ENCODE measurements at places on chromosomes 12 and 14. TPM values are rescaled to one million over a fixed set of nuclear protein-coding genes. Genes with fewer than 3 reads are reported as not detected.

BCL11B gene
- total RNA-seq, result not detected

TBX3 gene
- total RNA-seq, result 90.4 TPM

MYL2 gene
- total RNA-seq, result not detected

GTF2H3 gene
- 61.3 TPM for total RNA-seq

LTB4R gene
- total RNA-seq, result 0.98 TPM

SERPINA10 gene
- not detected for total RNA-seq

SERPINA4 gene
- not detected for total RNA-seq

FOXN4 gene
- total RNA-seq, result not detected

Measured in M059J (cell line).